Left forelimb (tissue), 1 donor: ENCODE measurements at places on chromosomes 12 and 14.

DNA sequence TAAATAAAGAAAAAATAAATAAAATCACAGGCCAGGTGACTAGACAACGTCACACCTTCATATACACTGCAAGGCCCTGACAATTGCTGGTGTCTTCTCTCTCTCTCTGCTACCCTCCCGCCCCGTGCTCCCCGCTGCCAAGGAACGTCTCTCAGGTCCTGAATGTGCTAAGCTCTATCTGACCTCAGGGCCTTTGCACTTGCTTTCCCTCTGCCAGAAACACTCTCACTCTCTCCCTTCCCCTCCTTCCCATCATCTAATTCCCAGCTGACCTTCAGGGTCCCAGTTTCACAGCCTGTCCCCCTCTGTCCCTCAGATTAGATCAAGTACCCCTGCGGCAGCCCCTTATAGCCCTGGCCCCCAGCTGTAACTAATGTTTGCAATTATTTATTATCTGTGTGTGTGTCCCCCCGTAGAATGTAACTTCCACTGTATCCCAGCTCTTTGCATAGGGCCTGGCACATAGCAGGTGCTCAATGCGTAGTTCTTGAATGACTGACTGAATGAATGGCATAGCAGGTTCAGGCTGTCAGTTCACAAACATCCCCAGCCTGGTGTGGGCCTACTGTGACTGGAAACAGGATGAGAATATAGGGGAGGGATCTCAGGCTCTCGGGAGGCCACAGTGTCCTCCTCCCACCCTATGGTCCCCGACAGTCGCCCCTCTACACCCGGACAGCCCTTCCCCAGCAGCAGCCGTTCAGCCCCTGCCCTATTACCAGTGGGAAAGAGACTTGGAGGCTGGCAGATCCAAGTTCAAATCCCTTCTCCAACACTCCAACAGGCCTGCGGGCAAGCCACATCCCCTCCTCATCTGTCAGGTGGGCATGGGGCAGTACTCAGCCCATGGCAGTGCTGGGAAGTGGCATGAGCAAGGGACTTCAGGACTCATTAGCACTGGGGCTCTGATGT lies 6.6 kb downstream of the BEGAIN start:
- peak; percentile 8 for DNase-seq

DNA sequence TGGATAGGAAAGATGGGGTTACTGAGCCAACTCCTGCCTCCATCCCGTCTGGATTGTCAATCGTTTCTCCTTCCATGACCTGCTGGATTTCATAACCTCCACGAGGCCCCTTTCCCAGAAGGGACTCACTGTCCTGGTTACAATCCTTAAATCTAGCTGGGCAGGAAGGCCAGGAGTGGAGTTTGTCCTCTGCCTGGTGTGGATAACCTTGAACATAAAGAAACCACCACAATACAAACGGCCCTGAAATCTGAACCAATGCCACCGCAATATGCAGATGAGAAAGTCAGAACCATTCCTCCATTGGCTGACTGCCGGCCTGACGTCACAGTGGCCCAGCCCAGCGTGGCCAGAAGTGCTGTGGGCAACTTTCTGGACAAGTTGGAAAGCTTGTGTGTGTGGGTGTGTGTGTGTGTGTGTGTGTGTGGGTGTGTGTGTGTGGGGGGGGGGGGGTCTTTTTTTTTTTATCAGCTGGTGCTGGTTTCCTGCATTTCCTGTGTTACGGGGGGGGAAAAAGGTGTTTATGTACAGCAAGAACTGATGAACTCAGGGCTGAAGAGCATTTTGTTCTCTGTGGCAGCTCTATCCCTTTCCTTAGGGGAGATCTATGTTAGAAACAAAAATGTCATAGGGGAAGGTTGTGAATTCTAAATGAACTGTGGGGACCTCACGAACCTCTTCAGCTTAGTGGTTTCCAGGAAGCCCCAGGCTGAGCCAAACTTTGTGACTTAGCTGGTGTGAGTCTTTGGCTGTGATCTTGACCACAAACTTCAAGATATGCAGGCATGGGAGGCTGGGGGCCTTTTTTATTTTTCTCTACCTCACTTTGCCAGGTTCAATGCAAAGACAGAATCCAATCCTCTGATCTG lies 81.6 kb upstream of the MED13L start:
- peak; percentile 93 for DNase-seq

DNA sequence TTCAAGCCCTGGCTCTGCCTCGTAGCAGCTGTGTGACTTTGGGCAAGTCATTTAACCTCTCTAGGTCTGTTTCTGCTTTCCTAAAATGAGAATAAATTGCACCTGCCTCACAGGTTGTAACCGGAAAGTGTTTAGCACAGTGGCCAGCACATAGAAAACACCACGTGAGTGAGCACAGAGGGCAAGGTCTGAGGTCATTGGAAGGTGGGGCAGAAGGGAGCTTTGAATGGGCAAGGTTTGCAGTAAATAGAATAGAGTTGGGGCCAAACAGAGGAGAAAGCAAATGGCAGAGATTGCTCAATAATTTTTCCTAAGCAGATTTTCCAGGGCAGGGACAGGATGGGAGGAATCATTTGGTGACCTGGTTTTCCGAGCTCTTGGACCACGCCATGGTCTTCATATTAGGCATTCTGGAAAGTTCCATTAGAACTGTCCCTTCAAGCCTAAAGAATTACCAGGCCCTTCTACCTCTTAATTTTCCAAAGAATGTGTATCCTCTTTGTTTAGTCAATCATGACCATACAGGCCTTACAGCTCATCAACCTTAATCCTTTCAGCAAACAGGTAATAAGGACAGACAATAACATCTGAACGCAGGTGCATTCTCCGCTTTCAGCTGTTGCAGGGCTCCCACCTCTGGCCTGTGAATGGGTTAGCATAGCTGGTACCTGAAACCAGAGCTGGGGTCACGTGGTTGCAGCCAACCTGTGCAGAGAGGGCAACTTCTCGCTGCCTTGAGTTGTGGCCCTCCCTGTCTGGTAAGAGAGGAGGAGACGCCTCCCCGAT lies 53.8 kb downstream of the VWF start:
- no peak for DNase-seq

GRCh38 chr12:96255077-96255476 lies 60.9 kb downstream of the ELK3 start:
- DNase-seq, result no peak

DNA sequence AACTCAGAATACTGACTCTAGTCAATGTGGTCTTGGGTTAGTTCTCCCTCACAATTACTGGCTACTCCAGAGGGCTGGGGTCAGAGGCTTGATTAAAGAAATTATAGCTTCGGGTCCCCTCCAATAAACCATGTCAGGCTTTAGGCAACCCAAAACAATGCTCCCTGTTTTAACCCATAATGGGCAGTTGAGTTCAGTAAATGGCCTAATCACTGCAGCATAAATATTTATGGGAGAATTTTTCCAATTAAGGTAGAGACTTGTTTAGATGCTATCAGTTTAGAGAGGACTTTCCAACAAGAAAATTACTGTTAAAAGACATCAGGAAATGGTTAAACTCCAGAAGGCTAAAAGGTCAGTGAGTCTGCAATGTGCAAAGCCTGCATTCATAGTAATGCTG lies 389.2 kb upstream of the PRICKLE1 start:
- no peak for DNase-seq

DNA sequence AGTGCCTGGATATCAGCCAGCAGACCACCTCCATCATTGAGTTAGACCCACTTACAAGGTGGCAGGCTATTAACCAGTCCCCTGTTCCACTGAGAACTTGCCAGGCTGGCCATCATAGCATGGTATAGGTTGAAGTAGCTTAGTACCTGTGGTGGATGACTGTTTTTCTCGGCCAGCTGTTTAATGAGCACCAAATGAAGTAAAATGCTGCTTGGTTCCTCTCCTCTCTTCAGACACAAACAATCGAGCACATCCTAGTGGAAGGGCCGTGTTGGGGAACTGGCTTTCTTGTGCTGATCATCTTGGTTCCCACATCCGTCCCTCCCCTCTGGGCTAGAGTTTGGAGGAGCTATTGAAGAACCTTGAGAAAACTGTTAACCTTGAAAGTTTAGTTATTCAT lies 486.2 kb downstream of the RAD51B start:
- DNase-seq, result no peak

- DNase-seq, result no peak
These were observed 152.7 kb downstream of the NTF3 start for GRCh38 chr12:5584412-5585175.

GRCh38 chr12:64946132-64946829 lies 121.8 kb downstream of the TBC1D30 start:
- peak; percentile 77 for DNase-seq

DNA sequence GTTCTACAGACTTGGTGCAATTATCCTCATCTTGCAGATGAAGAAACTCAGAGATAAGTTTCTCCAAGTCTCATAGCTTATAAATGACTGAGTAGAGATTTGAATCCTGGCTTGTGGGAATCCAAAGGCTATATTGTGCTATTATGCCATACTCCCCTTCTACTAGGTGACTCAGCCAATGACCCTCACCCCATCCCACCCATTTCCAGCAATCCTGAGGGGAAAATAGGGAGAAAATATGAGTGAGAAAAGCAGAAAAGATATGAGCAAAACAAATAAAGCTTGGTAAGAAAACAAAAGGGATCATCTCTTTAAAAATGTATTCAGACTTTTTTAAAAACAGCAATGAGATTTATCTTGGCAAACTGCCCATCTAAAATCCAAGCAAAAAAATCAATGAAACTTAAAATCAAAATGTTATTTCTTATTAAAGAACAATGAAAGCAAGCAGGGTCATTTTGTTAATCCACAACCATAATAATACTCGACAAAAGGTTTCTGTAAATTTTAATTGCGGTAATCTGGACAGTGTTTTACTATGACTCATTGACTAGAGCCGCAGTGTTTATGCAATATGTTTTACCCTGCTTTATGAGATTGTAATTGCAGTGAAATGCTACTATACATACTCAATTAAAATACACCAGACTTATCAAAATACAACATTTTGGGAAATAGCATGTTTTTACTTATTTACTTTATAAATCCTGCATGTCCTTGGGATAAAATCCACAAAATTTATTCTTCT lies 13.1 kb upstream of the LGR5 start:
- DNase-seq, result no peak
